NCI-H510A treated with DMSO at 0.1 percent for 48 hours (cell line): ENCODE measurements at places on chromosomes 11 and 22.

- no peak for DNase-seq
Measured at GRCh38 chr11:62201376-62201775, 7.1 kb upstream of the SCGB2A1 start.

DNA sequence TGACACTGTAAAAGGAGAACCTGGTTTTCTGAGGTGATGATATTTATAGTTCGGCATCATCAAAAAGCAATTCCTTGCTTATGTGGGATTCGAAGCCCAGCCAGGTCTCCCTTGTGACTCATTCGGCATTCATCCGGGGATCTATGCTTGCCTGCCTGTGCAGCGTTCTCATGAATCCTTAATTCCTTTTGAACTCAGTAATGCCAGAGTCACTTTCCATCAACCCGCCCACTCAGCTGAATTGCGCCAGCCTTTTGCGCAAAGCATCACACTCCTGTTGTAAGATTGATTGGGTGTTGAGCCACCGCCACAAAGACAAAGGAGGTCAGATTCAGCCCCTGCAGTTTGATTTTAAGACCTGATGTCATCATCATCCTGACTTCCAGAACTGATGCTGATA is 128.6 kb downstream of the SLC17A6 start:
- no peak for DNase-seq

DNA sequence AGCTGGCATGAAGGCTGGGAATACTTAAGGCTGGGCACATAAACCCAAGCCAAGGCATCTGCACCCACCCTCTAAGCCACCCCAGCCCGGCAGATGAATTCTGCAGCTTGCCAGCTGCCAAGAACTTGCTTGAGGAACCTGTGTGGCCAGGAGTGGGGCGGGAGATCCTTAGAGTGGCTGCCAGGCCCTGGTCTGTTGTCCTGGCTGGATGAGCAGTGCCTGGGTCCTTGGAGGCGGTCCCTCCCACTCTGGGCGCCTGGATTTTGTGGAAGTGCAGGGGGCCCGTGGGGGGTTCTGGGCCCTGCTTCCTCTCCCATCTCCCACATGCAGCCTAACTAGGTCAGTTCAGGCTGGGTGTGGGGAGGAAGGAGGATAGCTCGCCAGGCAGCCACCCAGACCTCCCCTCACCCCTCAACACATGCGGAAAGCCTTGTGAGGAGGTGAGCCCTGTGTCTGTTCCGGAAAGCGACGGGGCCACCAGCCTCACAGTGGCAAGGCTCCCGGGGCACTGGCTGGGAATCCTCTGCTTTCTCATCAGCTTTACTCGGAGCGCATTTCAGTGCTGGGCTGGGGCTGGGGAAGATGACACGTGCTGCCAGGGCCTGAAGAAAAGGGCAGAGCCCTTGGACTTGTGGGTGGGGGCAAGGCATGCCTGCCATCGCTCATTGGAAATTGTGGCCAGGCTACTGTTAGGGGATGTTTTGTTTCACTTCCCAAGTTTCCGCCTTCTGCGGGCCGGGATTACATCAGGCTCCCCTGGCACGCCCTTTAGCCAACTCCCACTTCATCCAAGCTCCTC is 8.4 kb downstream of the DAGLA start:
- DNase-seq = no peak

- no peak for DNase-seq
Measured at GRCh38 chr11:69211920-69212797, 56.4 kb downstream of the SMIM38 start.

DNA sequence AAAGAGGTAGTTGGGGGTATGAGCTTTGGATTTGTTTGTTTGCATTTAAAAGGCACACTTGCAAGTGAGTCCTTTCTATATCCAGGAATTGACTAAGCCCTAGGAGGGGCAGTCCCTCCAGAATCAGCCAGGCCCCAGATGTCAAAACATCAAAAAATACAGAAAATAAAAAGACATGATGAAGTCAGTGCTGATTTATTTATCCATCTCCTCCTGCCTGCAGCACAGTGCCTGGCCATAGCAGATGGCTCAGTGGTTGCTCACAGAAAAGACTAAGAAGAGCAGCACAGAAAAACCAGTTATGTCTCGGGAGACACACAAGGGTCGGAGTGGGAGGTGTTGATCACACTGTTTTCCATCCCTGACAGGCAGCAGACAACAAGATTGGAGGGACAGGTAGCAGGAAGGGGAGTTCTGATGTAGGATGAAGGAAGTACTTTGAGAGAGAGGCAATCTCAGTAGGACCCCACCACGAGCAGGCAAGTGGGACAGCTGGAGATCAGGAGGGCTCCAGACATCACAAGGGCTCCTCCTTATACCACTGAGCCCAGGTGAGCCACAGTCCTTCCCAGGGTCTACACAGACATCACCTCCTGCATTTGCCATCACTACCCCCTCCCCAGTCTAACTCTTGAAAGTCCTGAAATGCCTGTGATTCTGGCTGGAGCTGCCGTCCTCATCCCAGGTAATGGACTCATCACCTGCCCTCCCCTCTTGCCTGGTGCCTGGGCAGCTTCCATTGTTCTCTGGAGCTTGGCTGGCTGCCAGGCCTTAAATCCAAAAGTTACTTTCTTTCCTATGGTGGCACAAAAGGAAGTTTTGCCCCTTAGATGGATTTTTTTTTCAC is 32.3 kb downstream of the TMPRSS5 start:
- no peak for DNase-seq

- DNase-seq = no peak
Measured at GRCh38 chr11:130699561-130699960, 216.7 kb downstream of the SNX19 start.

DNA sequence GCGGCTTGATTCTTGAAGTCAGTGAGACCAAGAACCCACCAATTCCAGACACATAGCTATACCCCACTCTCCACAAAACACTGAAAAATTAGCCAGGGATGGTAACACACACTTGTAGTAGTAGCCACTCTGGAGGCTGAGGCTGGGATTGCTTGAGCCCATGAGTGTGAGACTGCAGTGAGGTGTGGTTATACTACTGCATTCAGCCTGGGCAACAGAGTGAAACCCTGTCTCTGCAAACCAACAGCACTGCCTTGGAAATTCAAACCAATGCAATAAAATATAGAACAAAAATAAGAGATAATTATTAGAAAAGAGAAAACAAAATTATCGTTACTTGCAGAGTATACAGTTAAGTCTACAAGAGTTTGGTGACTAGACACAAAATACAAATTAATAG is 20.2 kb upstream of the PRDM10 start:
- no peak for DNase-seq

GRCh38 chr11:20620988-20621387 is 21.6 kb downstream of the SLC6A5 start:
- DNase-seq = no peak

- DNase-seq = no peak
Measured at GRCh38 chr11:44632466-44633123, 67.1 kb downstream of the CD82 start.

- no peak for DNase-seq
Measured at GRCh38 chr11:32448232-32448631, 12.9 kb upstream of the WT1 start.
